IMR-90 (cell line): ENCODE measurements at places on chromosomes 3 and 15. TPM values are rescaled to one million over a fixed set of nuclear protein-coding genes. Genes with fewer than 3 reads are reported as not detected.

- DNase-seq: peak; percentile 2
Observed at GRCh38 chr15:26628879-26629529, 143.9 kb downstream of the GABRB3 start.

- DNase-seq: no peak
Observed at GRCh38 chr15:101372960-101373525, 78.0 kb upstream of the SNRPA1 start.

DNA sequence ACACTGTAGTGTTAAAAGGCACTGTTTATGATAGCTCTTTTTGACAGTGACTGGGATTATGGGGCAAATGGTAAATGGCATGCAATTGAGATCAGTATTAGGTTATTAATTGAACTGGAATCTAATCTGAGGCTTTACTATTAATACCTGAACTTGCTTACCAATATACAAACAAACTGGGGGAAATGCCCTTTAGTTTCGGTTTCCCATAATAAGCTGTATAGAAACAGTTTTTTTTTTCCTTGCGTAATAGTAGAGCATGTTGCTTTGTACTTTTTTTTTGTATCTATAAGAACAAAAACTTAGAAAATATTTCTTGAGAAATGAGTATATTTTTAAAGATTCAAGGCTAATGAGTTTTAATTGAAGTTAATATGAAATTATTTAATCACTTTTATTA, 95.0 kb downstream of the FNDC3B start:
- DNase-seq: no peak

- no peak for DNase-seq
Observed at GRCh38 chr3:46926871-46927717, 49.5 kb downstream of the CCDC12 start.

DNA sequence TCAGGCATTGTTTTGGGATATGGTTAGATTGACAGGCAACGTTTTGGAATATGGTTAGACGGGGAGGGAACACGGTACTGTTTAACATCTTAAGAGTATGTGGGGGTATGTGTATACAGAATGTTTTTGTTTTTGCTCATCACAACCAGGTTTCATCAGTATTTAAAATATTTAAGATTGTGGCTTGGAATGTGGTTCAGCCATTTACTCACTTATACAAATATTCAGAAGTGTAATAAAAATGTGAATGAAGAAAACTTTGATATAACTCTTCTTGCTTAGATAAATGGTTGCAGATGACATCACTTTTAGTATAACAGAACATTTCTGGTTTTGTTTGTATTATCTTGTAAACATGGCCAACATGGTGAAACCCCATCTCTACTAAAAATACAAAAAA, 3.9 kb upstream of the PAK2 start:
- DNase-seq: peak; percentile 57

- no peak for DNase-seq
Observed at GRCh38 chr15:72098040-72098439, 19.9 kb downstream of the MYO9A start.

DNA sequence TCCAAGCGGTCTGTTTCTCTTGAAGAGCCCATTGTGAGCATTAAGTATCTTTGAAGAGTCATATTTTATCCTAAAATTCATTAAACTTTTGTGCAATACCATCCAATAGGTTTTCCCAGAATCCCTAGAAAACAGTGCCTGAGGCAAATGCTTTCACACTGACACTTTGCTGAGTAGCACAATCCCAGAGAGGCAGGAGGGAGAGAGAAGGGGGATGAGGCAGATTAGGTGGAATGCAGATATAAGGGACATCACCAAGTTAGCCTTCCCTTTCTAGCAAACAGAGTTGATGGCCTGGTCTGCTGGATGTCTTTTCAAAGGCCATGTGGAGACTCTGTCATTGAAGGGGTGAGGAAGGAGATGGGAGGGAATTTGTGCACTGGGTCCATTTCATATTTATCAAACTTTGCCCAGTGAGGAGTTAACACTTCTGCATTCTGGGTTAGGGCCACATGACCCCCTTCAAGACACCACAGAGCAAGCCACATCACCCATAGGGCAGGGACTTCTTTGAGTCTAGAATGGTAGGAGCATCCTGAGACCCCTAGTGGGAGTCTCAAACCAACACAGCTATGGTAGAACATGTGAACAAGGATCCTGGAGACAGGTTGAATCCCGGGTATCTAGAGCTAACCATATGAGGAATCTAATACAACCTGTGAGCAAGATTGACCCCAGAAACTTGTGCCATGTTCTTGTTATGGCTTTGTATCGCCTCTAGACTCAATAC, 32.0 kb upstream of the SEMA6D start:
- peak; percentile 25 for DNase-seq

GRCh38 chr3:178480795-178481194, 55.4 kb upstream of the KCNMB2 start:
- DNase-seq: no peak

- peak; percentile 54 for DNase-seq
Observed at GRCh38 chr3:100650651-100651619, 41.5 kb downstream of the ADGRG7 start.

DNA sequence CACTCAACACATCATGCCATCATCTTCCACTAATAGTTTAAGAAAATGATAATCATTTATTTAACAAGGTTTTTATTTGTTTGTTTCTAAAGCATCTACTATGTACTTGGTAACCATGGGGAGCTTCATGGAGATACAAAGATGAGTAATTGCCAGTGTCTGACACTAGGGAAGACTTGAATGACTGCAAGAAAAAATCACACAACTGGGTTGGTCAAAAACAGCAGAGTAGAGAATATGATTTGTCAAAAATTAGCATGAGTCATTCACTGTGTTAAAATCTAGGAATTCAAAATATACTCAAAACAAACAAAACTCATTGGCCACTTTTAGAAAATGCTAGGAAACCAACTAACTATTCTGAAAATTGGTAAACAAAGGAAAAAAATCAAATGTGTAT, 6.3 kb downstream of the BNC1 start:
- DNase-seq: no peak

GRCh38 chr15:89593018-89593417, 17.7 kb downstream of the TICRR start:
- peak; percentile 26 for DNase-seq

GRCh38 chr3:105853801-105854432, 14.9 kb downstream of the CBLB start:
- no peak for DNase-seq

DNA sequence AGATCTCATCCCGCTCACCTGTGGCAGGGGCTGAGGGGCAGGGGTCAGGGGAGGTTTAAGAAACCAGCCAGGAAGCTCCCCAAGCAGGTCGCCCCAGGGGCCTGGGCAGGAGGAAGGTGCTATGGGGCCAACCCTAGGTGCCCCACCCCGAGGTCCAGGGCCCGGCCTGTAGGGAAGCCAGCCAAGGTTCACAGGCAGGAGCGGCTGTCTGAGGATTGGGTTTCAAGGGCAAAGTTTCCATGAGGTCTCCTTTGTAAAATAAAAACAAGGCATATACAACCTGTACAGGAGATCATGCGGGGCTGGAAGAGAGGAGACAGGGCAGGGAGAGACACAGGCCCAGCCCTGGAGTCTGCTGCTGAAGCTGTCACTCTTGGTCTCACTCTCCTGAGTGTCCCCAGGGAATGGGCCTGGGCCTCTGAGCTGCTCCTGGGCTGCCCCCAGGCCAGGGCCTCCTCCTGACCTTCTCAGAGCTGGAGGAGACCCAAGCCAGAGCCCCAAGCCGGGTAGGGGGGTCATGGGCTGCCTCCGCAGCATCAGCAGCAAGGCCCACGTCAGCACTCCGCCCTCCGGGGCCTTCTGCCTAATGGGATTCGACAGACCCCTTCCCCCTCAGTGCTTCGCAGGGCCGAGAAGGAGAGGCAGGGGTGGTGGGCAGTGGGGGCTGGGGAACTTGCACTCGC, 5.5 kb downstream of the CPLX3 start:
- DNase-seq: no peak

DNA sequence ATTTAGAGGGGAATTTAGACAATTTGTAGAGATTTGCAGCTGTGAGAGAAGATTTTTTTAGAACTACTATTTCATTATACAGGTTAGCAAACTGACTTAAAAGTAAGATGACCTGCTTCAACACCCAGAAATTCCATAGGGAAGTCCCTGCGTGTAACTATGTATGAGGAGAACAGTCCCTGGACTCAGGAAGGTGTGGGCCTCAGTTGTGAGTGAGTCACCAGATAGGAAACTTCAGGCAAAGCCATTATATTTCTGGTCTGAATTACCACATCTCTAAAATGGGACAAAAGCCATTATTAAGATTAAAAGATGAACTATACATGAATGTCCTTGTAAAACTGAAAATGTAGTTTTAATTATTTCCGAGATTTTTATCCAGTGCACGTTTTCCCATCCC, 488.3 kb upstream of the GOLIM4 start:
- peak; percentile 1 for DNase-seq

GRCh38 chr3:59426821-59427565, 377.2 kb upstream of the CFAP20DC start:
- DNase-seq: peak; percentile 86

- peak; percentile 45 for DNase-seq
Observed at GRCh38 chr3:37262816-37263393, 88.5 kb upstream of the LRRFIP2 start.

DNA sequence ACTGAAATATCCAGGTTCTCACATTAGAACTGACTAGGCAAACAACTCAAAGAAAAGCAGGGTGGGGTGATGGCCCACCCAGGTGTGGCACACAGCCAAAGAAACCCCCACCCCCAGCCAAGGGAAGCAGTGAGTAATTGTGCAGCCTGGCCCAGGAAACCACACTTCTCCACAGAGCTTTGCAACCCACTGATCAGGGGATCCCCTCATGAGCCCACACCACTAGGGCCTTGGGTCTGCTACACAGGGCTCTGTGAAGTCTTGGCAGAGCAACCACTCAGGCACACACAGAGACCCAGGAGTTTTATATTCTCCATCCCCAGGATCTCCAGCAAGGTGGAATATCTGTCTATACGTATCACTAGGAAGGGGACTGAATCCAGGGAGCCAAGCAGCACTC, 22.2 kb upstream of the TRIM42 start:
- no peak for DNase-seq

- peak; percentile 8 for DNase-seq
Observed at GRCh38 chr3:106794442-106794841, 582.8 kb upstream of the CCDC54 start.

- no peak for DNase-seq
Observed at GRCh38 chr3:141387516-141387915, 19.2 kb downstream of the ZBTB38 start.

DNA sequence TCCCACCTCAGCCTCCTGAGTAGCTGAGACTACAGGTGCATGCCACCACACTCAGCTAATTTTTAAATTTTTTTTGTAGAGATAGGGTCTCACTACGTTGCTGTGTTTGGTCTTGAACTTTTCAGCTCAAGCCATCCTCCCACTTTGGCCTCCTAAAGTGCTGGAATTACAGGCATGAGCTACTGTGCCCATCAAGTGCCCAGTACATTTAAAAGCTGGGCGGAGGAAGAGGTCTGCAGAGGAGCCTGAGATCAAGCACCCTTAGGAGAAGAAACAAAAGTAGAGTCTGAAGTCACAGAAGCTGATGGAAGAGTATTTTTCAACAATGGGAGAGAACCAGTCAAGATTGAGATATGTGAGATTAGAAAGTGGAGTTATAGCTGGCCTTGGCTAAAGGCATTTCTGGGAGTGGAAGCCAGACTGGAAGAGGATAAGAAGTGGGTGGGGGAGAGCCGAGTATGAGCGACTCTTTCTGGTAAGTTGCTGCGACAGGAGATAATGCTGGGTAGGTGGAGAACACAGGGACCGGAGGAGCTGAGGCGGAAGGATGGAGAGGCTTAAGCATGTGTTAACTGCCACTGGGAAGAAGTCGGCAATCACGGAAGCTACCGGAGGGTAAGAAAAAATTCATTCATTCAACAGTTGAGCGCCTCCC, 782 bp upstream of the IREB2 start:
- DNase-seq: peak; percentile 20

- peak; percentile 13 for DNase-seq
Observed at GRCh38 chr3:113329757-113330156, 111.5 kb downstream of the CFAP44 start.

The ROBO2 gene
- 14.5 and 17.2 TPM in 2 replicates for total RNA-seq

The KNG1 gene
- total RNA-seq: not detected in 2 replicates

The BFSP2 gene
- total RNA-seq: not detected in 2 replicates

The THRB gene
- total RNA-seq: under 0.01 TPM in 1 of 2 replicates, not detected in the other

The MYO5C gene
- under 0.01 TPM in 2 replicates for total RNA-seq

The SH2D7 gene
- not detected in 2 replicates for total RNA-seq

The FSTL1 gene
- 1,097 and 1,642 TPM in 2 replicates for total RNA-seq

The DMXL2 gene
- 21.9 and 34.4 TPM in 2 replicates for total RNA-seq

The CMSS1 gene
- total RNA-seq: 13.6 and 18.1 TPM in 2 replicates
